D721Med (cell line): ENCODE measurements at places on chromosomes 7 and 10.

GRCh38 chr7:116236020-116236630, 25.8 kb downstream of the TES start:
- no peak for DNase-seq

DNA sequence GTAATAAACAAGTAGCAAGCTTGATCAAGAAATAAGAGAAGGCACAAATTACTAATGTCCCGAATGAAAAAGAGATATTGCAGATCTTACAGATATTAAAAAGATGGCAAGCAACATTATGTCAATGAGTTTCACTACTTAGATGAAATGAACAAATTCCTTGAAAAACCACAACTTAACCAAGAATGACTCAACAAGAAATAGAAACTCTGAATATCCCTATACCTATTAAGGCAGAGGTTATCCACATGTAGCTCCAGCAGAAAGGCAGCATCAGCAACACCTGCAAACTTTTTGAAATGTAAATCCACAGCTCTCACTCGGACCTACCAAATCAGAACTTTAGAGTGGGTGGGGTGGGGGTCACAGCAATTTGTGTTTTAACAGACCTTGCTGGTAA, 33.6 kb downstream of the PDE1C start:
- DNase-seq: no peak

DNA sequence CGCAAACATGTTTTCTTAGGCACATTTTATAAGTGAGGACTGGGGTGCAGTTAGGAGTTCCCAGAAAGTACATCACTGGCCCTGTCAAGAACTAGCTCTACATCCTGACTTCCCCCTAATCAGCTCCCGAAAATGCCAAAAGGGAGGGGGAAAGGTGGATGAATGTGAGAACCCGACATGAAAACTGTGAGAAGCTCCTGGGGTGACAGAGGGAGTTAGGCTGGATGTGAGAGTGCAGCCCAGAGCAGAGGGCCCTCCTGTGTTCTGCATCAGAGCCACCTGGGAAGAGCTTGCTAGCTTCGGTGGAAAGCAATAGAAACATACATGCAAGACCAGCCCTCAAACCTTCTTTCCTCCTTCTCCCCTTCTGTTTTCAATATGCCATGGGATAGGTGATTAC, 30.5 kb upstream of the SEM1 start:
- no peak for DNase-seq

DNA sequence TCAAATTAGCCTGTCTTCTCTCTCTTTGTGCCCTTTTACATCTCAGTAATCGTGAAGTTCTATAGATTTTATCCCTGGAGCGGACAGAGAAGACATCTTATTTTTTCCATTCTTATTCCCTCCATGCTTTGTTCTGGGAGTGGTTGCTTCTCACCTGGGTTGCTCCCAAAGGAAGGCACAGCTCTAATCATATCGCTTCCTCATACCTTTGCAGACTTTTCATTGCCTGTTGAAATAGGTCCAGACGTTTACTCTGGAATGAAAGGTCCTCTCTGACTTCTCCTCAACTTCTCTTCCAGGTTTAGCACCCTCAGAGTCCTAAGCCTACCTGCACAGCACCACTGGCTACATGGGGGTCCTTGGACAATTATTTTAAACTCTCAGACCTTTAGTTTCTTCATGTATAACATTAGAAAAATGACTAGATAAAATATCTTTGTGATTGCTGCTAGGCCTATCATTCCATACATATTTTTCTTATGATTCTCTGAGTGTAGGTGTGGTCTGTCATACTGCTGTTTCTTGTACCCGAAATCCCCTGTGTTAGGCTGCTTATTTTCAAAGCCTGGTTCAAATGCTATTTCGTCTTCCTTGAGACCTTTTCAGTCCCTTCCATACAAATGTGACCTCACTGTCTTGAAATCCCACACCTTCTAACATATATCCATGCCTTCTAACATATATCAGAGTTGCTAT, 418.1 kb downstream of the GFRA1 start:
- DNase-seq: no peak

- DNase-seq: no peak
Measured at GRCh38 chr7:35576031-35576573, 118.8 kb downstream of the HERPUD2 start.

DNA sequence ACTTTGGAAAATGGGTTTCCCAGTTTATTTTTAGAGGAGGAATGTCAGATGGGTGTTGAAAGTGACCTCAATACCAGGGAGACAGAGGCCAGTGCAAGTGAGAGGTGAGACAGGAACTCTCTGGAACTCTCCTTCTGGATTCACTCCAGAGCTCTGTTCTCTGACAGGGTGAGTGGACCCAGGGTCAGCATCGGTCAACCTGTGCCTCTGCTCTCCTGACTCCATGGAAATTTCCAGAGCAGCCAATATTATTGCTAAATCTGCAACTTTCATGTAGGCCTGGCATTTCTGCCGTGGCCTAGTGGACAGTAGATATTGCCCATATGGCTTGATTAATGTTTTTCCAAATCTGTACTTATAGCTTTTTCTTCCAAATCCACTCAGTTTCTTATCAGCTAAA, 20.2 kb downstream of the AKR1C4 start:
- no peak for DNase-seq

GRCh38 chr7:102279537-102280400, 6.9 kb upstream of the SH2B2 start:
- peak; percentile 90 for DNase-seq

- no peak for DNase-seq
Measured at GRCh38 chr7:40133561-40134427, 628 bp downstream of the MPLKIP start.
